ENCODE measurements at places on chromosomes 12 and 14. TPM values are rescaled to one million over a fixed set of nuclear protein-coding genes. Genes with fewer than 3 reads are reported as not detected.

DNA sequence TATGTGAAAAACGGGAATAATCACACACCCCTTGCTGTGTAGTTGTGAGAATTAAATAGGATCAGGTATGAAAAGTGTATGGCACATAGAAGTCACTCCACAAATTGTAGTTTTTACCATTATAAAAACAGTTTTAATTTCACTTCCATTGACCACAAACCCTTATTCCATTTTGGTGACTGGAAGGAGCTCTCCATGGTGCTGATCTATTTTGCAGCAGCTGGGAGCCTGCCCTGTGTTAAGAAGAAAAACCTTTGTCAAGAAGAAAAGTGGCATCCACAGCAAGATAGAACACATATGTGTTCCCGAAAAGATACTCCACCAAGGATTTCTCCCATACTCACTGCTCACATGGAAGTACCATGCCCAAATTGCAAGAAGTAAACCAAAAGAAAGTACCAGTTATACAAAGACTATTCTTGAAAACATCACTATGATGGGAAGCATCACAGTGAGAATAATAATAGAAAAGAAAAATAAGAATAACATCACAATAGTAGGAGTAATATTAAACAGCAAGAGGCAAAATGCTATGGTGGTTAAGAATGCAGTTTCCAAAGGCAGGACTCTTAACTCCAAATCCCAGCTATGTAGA lies 58.7 kb downstream of the TUNAR start:
- no peaks in the 10 kb centered on the region for H3K27me3 ChIP-seq
- H3K27ac ChIP-seq, result no peak overlapping the region
- peak; percentile 17 for DNase-seq
- no peaks in the 10 kb centered on the region for H3K4me1 ChIP-seq

- no peaks in the 10 kb centered on the region for H3K4me1 ChIP-seq
- no peaks in the 10 kb centered on the region for H3K27me3 ChIP-seq
- no peak overlapping the region for H3K27ac ChIP-seq
- no peak overlapping the region for H3K4me3 ChIP-seq
Measured at GRCh38 chr12:115646210-115646609, 631.3 kb downstream of the MED13L start.

- no peak overlapping the region for H3K27ac ChIP-seq
- no peaks in the 10 kb centered on the region for H3K27me3 ChIP-seq
- no peak for DNase-seq
- no peak overlapping the region for H3K4me3 ChIP-seq
- no peaks in the 10 kb centered on the region for H3K36me3 ChIP-seq
Measured at GRCh38 chr12:57679697-57680096, 14.2 kb upstream of the OS9 start.

- no peak overlapping the region for H3K27ac ChIP-seq
- no peaks in the 10 kb centered on the region for H3K36me3 ChIP-seq
- DNase-seq, result no peak
- no peaks in the 10 kb centered on the region for H3K4me1 ChIP-seq
- no peaks in the 10 kb centered on the region for H3K27me3 ChIP-seq
- no peak overlapping the region for H3K4me3 ChIP-seq
Measured at GRCh38 chr12:51334764-51335163, 10.8 kb upstream of the BIN2 start.

- no peaks in the 10 kb centered on the region for H3K27me3 ChIP-seq
- H3K36me3 ChIP-seq, result no peaks in the 10 kb centered on the region
Measured at GRCh38 chr12:685388-685787, 22.1 kb upstream of the NINJ2 start.

DNA sequence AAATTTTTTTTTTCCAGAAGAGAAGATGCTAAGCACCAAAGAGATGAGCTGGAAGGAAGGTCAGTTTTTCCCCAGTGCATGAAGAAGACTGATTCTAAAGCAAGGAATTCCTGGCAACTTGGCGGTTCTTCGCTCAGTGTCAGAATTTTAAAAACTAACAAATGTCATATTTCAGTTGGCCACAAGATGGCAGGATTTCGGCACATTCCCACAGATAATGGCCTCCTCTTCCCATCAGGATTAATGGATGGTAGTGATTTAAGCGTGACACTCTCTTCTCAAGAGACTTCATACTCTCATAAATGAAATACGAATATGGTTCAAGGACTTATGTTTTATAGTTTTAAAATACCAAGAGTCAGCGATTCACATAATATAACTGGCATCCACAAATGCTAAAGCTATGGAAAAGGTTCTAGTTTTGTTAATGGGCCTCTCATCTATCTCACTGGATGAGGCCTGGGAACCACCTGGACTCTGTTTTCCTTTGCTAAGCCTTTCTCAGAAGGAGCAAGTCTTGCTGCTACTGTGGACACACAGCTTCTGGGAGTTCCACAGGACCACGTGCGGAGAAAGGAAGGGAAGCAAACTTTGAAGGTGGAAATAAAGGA lies 46.1 kb upstream of the PTPRO start:
- H3K27me3 ChIP-seq, result no peaks in the 10 kb centered on the region
- H3K4me1 ChIP-seq, result no peaks in the 10 kb centered on the region
- H3K36me3 ChIP-seq, result no peaks in the 10 kb centered on the region
- no peak for DNase-seq

- DNase-seq, result no peak
- H3K27ac ChIP-seq, result no peak overlapping the region
- H3K27me3 ChIP-seq, result no peaks in the 10 kb centered on the region
Measured at GRCh38 chr14:53740570-53740969, 216.1 kb downstream of the BMP4 start.

DNA sequence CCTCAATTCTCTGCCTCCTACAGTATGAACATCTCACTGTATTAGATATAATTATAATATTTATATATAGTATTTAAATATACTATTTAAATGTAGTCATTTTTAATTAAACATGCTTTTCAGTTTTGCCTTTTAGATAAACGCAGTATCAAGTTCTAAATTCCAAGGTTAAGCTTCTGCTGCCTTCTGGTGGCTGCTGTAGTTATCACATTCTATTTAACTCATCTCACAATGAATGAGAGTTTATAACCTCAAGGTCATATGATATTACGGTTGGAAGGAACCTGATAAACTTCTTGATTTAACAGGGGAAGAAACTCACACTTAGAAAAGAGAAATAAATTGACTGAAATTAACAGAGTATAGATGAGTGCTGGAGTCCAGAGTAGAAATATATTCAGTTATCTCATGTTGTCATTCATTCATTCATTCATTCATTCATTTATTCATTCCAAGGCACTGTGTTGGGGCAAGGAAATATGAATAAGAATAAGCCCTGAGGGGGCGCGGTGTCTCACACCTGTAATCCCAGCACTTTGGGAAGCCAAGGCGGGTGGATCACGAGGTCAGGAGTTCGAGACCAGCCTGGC lies 31.9 kb downstream of the GUCY2C start:
- no peak overlapping the region for H3K4me3 ChIP-seq
- peak; percentile 21 for DNase-seq
- no peaks in the 10 kb centered on the region for H3K36me3 ChIP-seq
- no peaks in the 10 kb centered on the region for H3K27me3 ChIP-seq

DNA sequence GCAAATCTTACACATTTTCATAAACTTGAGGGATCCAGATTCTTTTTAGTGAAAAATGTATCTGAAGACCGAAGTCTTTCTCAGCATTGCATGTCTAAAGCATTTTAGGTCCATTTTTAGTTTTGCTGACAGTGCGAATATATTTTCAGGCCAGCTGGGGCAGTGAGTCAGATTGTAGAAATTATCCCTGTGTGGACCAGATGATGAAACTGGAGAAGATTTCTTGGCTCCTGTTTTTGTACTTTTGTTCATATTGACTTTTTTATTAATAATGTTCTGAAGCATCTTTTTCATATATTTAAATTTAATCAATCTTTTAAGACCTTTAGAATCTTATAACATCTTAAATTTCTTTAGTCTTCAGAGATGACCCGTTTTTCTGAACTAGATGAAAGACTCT lies 173.1 kb downstream of the FLRT2 start:
- no peak overlapping the region for H3K4me3 ChIP-seq
- no peaks in the 10 kb centered on the region for H3K27me3 ChIP-seq
- no peaks in the 10 kb centered on the region for H3K36me3 ChIP-seq
- no peak for DNase-seq

- no peak overlapping the region for H3K27ac ChIP-seq
- DNase-seq, result no peak
- H3K4me1 ChIP-seq, result peaks cover 29% of the 10 kb centered on the region
- H3K27me3 ChIP-seq, result no peaks in the 10 kb centered on the region
Measured at GRCh38 chr14:65251213-65251612, 148.9 kb upstream of the MAX start.

DNA sequence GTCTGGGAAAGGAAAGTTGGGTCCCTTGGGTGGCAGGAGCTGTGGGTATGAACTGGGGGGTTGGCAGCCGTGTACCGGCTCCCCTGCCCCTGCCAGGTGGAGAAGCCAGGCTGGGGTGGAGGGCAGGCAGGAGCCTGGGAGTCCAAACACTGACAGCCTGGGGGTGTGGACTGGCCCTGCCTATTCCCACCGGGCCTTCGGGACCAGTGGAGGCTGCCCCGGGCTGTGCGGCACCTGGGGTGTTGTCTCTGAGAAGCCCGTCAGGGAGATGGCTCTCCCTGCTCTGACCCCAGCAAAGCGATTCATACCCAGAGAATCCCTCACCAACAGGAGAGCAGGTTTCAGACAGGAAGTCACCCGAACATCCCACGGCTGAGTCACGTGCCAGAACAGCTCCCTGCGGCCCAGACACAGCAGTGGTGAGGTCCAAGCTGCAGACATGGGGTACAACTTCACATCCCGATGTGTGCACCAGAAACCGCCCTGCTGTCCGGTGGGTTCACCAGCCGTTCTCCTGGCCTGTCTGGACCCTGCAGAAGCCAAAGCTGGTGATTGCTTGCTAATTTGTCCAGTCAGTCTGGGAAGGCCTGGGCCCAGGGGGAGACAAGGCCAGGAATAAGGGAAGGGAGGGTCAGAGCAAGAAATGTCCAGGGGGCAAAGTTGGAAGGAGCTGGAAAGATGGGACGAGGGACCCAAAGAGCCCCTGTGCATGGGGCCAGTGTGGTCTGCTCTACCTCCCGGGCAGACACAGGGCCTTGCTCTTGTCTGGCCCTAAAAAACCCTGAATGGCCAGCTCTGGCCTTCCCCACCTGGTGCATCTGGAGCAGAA lies 2.1 kb upstream of the GPR132 start:
- H3K4me1 ChIP-seq, result no peaks in the 10 kb centered on the region
- H3K27ac ChIP-seq, result no peak overlapping the region
- no peak overlapping the region for H3K4me3 ChIP-seq

DNA sequence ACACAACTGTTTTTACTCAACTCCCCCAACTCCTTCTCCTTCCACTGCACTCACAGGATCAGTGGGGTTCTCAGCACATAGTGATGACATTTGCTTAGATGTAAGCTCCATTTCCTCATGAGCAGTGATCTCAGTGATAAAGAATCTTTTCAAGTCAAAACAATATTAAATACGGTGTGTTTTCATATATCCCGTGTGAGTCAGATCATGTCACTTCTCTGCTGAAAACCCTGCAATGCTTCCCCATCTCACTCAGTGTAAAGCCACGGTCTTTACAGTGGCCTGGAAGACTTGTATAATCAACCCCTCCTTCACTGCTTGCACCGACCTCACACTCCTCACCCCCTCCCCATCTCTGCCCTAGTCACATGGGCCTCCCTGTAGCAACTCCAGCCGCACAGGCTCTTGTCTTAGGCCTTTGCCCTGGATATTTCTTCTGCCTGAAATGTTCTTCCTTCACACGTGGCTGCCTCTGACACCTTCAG lies 149.7 kb upstream of the ARHGAP5 start:
- H3K27ac ChIP-seq, result peak overlapping the region; percentile 25
- no peak for DNase-seq
- no peaks in the 10 kb centered on the region for H3K4me1 ChIP-seq
- H3K27me3 ChIP-seq, result no peaks in the 10 kb centered on the region
- no peak overlapping the region for H3K4me3 ChIP-seq

DNA sequence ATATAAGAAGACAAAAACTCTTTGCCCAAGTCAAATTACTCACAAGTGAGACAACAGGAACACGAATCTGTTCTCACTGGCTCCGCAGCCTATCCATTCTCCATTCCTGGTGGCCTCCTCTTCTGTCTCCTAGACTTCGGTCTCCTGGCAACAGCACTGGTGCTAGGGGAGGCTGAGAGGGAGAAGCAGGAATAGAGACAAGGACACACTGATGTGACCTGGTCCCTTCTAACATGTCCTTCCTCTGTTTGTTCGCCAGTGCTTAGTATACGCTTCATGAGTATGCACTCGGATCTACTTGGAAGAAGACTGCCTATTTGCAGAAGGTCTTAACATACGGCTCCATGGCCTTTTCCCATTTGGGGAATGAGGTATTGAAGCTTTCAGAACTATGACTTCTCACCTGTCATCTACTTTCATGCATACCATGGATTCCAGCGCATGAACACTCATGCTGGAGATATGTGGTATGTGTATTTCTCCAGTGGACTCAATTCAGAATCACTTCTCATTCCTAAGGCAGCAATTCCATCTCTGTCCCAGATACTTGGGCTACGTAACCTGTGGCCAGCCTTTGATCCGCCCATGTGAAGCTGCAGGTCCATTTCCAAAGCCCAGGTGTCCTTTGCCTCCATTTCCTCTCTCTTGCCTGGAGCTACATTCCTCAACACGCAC lies 33.9 kb downstream of the BHLHE41 start:
- H3K4me3 ChIP-seq, result no peak overlapping the region
- no peaks in the 10 kb centered on the region for H3K4me1 ChIP-seq
- H3K27me3 ChIP-seq, result no peaks in the 10 kb centered on the region
- no peak for DNase-seq

GRCh38 chr12:45217846-45218245 lies 2.0 kb downstream of the ANO6 start:
- DNase-seq, result no peak
- H3K4me1 ChIP-seq, result peaks cover 13% of the 10 kb centered on the region
- no peaks in the 10 kb centered on the region for H3K27me3 ChIP-seq
- H3K36me3 ChIP-seq, result no peaks in the 10 kb centered on the region
- H3K4me3 ChIP-seq, result no peak overlapping the region

Gene IL23A
- total RNA-seq, result 1.1 TPM

Gene TOMM20L
- not detected for total RNA-seq

Gene AJUBA
- 8.8 TPM for total RNA-seq

Gene GPR84
- 0.79 TPM for total RNA-seq

Gene RNU6-8
- total RNA-seq, result not detected

Gene HVCN1
- total RNA-seq, result 1.9 TPM

Gene ETFBKMT
- 3.3 TPM for total RNA-seq

Gene DHRS4L2
- 11.8 TPM for total RNA-seq

Gene MYBPC1
- total RNA-seq, result not detected
